Activated CD8-positive, alpha-beta memory T cell treated with anti-CD3 and anti-CD28 coated beads, Interleukin-2, amount 10 ng/mL, durations not matched to agents 7 days and 5 days (primary cell): ENCODE measurements at places on chromosomes 16 and 17.

DNA sequence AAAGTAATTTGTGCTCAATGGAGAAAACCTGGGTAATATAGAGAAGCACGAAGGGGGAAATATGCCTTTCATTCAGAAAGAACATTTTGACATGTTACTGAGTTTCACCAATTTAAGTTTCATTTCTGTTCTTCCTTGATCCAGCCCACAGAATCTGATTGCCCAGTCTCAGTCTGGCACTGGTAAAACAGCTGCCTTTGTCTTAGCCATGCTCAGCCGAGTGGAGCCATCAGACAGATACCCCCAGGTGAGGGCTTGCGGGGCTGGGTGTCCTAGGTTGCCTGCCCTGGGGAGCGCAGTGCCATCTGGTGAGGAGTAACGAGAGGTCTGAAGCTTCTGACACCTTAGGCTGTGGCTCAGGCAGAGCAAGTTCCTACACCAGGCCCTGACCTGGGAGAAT, 17.7 kb downstream of the DDX19A start:
- DNase-seq = no peak

DNA sequence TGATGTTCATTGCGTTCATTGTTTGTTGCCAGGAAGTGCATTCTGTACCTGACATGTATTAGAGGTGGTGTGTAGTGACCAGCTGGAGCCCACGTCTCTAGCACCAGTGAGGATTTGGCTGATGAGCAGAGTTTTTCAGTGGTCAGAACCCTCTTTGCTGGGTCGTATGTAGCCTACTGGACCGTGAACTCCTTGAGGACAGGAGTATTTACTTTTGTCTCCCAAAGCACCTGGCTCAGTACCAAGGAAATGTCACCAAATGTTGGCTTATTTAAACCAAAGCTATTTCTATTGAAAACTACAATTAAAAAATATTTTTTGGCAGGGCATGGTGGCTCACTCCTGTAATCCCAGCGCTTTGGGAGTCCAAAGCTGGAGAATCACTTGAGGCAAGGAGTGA, 262.7 kb downstream of the SNX29 start:
- no peak for DNase-seq

DNA sequence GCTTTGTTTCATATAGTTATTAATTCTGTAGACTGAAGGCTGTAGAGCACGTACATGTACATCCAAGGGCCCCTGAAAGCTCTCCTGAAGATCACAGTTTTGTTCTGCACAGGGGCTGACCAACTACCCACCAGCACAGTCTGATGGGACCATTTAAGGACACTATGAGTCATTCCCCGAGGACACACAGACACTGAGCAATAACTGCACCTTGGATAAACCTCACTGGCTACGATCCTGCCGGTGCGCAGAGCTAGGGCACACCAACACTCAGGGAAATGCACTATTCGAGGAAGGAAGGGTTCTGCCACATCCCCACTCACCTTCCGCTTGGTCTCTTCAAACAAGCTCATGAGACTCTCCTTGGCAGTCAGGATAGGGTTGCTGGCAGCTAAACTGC, 20.3 kb downstream of the SMG6 start:
- DNase-seq = no peak

DNA sequence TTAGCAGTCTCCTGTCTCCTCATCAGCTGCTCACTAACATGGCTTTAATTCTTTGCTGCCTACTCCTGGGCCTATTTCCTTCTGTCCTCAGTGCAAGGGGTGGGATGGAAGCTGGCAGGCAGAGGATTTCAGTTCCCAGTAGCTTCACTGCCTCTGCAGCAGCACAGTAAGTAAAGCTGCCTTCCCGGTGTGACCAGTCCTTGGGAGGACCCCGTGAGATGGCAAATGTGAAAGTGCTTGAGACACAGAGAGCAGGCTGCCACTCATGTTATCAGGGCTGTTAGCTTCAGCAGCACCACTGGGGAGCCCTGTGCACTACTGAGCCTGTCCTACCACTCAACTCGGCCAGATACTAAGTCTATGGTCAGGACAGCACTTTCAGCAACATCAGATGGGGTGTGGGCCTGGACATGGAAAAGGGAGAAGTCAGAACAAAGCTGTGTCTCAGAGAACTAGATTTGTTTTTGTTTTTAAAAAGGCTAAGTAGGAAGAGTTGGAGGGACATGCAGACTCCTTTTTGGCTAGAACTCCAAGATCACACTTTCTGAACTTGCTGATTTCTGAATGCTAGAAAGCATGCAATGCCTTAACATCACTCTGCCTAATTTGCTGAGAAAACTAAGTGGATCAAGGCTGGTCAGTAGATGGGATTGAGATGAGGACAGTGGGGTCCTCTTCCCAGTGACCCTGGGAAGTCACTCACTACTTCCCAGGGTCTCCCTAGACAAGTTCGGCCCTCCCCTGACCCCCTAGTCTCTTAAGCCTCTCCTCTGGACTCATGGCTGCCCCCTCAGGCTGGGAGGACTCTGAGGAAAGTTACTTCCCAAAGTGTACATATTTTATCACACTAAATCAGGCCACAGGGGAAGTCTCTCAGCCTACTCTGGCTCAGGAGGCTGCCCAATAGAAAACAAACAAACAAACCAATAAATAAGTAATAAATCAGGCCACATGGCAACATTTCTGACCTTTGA, 1.1 kb downstream of the ACSF2 start:
- peak; percentile 55 for DNase-seq

DNA sequence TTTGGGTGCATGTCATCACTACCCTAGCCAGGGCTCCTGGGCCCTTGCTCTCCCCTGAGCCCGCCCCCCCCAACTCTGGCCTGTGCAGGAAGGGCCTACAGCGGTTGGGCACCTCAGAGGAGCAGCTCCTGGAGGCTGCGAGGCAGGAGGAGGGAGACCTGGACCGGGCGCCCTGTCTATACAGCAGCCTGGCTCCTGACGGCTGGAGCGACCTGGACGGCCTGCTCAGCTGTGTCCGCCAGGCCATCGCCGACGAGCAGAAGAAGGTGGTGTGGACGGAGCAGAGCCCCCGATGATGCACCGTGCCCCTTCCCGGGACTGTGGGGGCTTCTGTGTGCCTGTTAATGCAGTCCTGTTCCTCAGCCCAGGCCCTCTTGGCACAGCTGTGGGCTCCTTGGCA, 12.1 kb downstream of the SGSH start:
- DNase-seq = no peak

DNA sequence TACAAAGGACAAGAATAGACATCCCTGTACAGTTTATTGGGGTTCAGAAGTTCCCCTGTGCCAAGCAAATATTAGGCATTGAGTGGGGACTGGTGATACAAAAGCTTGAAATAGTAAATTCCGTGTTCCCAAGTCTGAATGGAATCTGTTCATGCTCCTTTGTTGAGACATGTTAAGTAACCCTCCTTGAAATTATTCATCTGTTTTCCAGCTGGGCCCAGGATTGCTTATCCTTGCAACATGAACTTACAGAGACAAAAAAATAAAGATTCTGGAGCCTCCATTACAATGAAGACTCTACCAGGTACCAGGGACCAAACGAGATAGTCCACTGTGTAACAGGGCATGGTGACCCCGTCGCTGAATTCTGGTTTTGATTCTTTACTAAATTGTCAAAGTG, 6.1 kb upstream of the CCL8 start:
- no peak for DNase-seq

DNA sequence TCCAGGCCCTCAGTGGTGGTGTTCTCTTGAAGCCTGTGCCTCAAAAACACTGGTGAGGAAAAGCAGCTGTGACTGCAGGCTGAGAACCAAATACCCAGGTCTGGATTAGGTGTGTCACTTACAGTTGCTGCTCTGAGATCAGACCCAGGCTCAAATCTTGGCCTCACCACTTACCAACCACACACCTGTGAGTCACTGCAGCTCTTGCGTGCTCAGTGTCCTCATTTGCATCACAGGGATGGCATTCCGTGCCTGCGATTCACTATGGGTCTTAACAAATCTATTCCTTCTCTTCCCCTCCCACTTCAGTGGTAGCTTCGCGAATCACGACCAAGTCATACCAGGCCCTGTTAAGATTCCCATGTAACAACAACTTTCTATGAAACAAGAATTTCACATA, 233.4 kb upstream of the HSBP1 start:
- DNase-seq = no peak

- peak; percentile 76 for DNase-seq
Measured at GRCh38 chr16:53912155-53912554, 208.2 kb downstream of the FTO start.

GRCh38 chr16:81095953-81096714, at the start of gene GCSH:
GCSH (minus strand) TSS chr16:81096395; CDS start chr16:81096278, 117 bp downstream.
- peak; percentile 99 for DNase-seq

- DNase-seq = no peak
Measured at GRCh38 chr17:53844491-53845107, 21.9 kb downstream of the KIF2B start.

DNA sequence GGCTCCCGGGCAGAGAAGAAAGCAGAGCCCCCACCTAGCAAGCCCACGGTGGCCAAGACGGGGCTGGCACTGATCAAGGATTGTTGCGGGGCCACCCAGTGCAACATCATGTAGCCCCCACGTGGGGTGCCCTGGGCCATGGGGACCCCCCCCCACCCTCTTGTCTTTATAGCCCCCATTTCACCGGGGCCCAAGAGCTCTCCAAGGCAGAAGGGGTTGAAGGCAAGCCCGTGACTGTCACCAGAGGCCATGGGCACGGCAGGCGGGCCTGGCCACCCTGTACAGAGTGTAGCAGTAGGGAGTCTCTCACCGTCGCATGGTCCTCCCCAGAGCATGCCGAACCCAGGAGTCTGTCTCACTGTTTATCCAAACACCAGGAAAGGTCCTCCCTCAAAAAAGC, 56.2 kb downstream of the MARF1 start:
- no peak for DNase-seq

GRCh38 chr17:290626-291025, 62.0 kb downstream of the RPH3AL start:
- no peak for DNase-seq

DNA sequence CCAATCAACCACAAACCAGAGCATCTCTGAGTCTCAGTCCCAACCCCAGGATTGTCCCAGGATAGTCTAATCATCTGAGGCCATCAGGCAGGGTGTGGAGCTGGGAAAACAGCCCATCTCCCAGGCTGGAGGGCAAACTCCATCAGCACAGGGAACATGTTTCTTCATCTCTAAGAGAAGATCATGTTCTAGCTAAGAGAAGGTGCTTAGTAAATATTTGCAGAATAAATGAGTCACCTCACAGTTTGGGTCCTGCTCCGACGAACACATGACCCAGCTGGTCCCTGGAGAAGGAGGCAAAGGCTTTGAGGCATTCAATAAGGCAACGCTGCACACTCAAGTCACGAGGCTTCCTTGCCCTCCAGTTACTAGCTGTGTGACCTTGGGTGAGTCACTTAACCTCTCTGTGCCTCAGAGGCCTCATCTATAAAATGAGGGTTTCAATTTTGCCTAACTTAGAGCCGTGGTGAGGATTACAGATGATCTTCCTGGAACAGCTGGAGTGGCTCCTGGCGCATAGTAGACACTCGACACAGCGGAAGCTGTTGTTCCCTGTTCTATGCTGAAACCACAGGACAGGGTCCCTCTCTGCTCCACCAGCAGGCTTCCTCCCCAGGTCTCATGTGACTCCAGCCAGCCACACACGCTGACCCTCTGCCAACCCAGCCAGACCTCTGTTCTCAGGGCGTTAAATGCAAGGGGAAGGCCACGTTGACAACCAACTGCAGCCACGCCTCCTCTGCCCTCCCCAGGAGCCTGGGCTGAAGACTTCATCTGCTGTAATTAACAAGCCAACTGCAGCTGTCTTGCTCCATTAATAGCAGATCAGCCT, 10.3 kb upstream of the RPL38 start:
- DNase-seq = no peak

DNA sequence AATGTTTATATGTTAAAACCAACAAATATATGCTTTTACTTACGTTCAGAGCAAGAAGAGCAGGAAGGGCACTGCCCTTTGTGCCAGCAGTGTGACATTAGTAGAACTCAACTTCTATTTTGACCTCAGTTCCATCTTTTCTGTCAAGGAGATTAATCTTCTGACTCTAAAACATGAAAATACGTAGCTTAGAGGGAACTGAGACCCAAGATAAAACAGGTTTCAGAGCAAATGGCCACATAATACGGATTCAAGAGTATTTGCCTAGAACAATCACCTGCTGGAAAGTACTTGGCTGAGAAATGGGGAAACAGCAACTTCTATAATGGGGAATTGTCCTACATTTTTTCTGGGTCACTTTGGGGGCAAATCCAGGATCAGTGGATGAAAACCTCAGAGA, 22.2 kb downstream of the MYL4 start:
- DNase-seq = no peak

- no peak for DNase-seq
Measured at GRCh38 chr17:43822570-43823190, 10.3 kb downstream of the MPP3 start.

- no peak for DNase-seq
Measured at GRCh38 chr16:17356243-17356933, 114.4 kb downstream of the XYLT1 start.

DNA sequence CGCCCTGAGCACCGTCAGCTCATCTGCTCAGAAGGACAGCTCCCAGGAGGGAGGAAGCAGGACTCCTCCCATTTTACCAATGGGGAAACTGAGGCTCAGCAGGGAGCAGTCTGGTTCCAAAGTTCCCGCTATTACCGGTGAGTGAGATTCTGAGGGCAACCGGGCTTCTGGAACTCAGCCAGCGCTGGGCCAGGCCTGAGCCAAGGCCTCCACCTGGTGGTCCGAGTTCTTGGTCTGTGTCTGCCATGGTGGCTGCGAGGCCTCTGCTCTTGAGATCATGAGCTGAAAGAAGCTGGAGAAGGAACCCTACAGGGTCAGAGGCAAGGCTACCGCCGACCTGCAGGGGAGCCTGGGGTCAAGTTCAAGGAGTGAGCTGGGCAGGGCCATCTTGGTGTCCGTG, 110.8 kb upstream of the GSE1 start:
- DNase-seq = no peak

- no peak for DNase-seq
Measured at GRCh38 chr16:7805686-7806396, 473.2 kb downstream of the RBFOX1 start.

DNA sequence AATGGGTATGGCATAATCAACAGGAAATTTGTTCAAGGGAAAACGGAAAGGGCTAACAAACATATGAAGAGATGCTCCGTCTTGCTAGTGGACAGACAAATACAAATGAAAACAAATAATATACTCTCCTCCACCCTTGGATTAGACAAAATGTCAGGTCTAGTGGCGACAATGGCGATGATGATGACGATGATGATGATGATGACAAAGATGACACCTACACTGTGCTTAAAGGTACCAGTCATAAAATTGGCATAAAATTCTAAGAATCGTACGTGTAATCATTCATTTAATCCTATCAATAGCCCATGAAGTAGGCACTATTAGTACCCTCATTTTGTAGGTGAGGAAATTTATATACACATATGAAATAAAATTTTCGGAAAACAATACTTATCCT, 174.6 kb downstream of the PMP22 start:
- DNase-seq = no peak

DNA sequence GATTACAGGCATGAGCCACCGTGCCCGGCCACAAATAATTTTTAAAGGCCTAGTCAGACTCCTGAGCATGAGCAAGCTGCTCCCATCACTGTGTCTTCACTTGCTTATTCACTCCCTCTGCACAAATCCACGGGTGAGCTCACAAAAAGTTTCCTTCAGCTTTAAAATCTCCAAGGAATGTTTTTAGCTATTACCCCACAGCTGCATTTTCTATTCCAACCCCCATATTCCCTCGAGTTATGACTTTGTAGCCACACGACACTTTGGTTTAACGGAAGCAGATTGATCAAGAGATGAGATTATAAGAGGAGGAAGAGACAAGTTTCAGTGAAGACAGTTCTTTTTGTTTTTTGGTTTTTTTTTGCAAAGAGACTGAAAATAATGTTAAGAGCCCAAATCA, 49.1 kb upstream of the SLC25A19 start:
- DNase-seq = no peak
